ENCODE measurements at places on chromosomes 16 and 17.
A peak's percentile ranks its signal among the peaks of the same experiment; 100 is the strongest.

DNA sequence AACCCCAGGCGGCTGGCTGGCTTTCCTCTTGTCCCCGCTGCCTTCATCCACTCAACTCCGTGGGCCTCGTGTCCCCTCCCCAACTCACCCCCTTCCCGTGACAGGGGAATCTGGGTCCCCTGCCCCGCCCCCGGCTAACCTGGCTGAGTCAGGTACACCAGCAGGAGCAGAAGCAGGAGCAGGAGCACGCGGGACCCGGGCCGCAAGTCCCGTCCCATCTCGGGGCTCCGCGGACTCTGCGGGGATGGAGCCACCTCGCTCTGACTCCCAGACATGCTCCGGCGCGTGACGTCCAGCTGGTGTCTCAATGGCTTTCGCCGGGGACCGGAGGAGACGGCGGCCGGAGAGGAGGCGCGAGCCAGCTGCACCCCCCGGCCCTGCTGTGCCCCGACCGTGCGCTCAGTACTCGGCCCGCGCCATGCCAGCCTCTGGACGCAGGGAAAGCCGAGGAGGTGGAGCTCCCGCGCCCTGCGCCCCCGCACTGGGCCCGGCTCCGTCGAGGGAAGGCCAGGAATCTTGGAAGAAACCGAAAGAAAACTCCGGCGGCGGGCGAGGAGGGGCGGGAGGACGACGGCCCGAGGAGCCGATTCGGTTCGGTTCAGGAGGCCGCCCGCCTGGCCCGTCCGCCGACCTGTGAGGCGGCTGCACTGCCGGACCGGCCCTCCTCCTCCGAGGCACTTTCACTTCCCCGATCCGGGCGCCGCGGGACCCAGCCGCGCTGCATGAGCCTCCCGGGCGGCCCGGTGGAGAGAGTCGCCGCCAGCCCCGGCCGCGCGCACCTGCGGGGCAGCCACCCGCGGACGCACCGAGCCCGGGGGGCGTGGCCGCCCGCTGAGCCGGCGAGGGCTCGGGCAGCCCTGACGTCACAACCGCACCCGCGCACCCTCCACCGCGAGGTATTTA lies at the start of the genes CXCL16 and ZMYND15:
CXCL16 (minus strand) TSS at position 807 of the 903 bp plus-strand sequence; CDS start at position 218, 589 bp downstream.
ZMYND15 (plus strand) TSS at position 712 of the 903 bp plus-strand sequence. CDS start 716 bp downstream, outside the sequence.
- no peak for DNase-seq

DNA sequence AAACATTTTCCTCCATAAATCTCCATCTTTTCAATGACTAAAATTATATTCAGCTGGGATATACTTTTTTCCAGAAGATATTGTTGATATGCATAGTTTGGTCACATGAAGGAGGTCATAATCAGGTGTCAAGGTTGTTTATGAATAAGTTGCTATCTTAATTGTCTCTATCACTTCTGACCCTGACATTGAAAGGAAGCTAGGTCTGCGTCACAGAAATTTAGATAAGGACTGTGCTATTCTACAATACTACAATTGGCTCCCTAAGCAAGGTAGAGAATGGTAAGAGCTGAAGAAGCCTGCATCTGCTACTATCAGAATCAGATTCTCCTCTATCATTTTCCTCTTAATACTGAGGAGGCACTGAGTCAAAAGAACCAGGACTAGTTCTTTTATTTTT lies 67.5 kb downstream of the CACNG1 start:
- DNase-seq: no peak

DNA sequence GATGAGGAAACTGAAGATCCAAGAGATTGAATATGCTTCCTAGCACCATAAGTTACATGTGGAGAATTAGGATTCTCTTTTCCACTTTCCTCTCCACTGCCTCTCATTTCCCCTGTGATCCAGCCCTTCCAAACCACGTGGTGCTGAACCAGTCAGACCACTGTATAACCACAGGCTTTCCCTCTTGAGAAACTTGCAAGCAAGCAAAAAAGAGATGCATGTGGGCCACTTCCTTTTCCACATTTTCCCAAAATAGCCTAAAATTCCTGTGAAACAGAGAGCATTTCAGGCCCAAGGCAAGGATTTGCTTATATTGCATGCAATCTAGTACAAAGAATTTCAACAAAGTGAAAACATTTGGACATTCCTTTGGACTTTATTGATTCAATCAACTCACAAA lies 59.3 kb upstream of the KSR1 start:
- DNase-seq: no peak

GRCh38 chr16:85492295-85492864 lies 120.7 kb upstream of the GSE1 start:
- DNase-seq: no peak

DNA sequence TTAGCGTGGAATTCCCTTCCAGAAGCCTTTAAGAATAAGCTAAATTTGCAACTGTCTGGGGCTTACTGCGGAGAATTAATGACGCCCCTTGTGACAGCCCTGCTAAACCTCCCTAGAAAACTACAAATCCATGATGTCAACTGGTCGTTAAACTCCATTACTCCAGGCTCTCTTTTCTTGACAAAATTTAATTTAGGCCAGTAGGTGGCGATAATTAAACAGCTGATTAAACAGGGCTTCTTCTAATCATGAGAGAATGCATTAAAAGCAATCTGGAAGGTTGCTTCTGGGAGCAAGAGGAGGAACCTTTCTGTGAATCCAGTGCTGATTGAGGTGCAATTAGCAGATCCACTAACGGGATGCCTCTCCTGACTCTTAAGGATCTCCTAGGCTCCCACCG lies 8.1 kb upstream of the NLRP1 start:
- DNase-seq: no peak

- no peak for DNase-seq
These were observed 1.7 kb downstream of the OTOP3 start for GRCh38 chr17:74937064-74938051.

DNA sequence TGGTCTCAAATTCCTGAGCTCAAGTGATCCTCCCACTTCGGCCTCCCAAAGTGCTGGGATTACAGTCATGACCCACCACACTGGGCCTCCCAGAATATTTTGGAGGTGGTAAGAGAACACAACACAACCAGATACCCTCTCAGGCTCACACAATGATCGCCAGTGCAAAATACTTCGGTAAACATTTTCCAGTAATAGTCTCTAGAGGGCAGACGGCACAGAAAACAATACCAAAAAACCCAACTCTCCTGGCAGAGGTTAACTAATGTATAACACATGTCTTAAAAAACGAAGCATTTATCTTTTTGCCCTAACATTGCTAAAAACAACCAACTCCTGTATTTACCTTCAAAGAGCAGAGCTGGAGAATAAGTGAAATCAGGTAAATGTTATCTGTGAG lies 10.5 kb downstream of the NUFIP2 start:
- DNase-seq: no peak

GRCh38 chr16:82685526-82685925 lies 58.8 kb downstream of the CDH13 start:
- no peak for DNase-seq

GRCh38 chr16:80387318-80387921 lies 153.4 kb upstream of the DYNLRB2 start:
- DNase-seq: no peak

DNA sequence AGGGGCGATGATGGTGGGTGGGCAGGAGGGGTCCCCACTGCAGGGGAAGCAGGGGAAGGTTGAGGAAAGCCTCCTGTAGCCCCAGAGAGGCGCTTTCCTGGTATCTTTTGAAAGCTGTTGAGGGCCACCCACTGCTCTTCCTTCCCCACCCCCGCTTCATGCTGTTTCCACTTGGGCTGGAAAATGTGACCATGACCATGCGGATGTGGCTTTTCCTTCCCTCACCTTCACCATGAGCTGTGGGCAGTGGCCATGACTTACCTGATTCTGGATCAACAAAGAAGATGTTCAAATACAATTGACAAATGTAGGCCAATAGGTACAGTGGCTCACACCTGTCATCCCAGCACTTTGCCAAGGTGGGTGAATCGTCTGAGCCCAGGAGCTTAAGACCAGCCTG lies 13.8 kb downstream of the MVP start:
- DNase-seq: no peak

GRCh38 chr16:456891-457483 lies 31.5 kb downstream of the RAB11FIP3 start:
- no peak for DNase-seq

DNA sequence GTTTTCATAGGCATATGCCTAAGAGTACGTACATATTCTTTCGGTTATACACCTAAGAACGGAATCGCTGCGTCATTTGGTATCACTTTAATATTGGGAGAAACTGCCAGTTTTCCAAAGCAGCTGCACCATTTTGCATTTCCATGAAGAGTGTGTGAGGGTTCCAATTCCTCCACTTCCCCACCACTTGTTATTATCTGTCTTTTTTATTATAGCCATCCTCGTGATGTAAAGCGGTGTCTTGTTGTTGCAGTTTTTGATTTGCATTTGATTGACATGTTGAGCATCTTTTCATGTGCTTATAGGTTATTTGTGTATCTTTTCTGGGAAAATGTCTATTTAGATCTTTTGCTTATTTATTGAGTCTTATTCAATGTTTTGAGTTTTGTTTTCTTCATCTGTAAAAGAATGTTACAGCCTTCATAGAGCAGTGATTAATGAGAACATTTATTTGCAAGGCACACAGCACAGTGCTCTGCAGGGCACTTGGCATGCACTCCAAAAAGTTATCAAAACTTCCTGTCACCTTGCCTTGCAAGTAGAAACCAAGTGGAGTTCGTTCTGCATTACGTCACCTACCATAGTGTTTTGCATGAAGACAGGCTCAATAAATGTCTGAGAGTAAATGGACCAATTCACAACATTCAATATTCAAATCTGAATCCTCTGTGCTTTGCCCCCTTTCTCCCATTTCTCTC lies 26.6 kb upstream of the ST6GALNAC1 start:
- peak; percentile 46 for DNase-seq

- DNase-seq: no peak
These were observed 16.4 kb downstream of the KCNG4 start for GRCh38 chr16:84223456-84223855.

- peak; percentile 69 for DNase-seq
These were observed 1.5 kb downstream of the ZFPM1 start for GRCh38 chr16:88454523-88454947.

- DNase-seq: no peak
These were observed 36.6 kb downstream of the ARHGAP23 start for GRCh38 chr17:38464723-38465390.

DNA sequence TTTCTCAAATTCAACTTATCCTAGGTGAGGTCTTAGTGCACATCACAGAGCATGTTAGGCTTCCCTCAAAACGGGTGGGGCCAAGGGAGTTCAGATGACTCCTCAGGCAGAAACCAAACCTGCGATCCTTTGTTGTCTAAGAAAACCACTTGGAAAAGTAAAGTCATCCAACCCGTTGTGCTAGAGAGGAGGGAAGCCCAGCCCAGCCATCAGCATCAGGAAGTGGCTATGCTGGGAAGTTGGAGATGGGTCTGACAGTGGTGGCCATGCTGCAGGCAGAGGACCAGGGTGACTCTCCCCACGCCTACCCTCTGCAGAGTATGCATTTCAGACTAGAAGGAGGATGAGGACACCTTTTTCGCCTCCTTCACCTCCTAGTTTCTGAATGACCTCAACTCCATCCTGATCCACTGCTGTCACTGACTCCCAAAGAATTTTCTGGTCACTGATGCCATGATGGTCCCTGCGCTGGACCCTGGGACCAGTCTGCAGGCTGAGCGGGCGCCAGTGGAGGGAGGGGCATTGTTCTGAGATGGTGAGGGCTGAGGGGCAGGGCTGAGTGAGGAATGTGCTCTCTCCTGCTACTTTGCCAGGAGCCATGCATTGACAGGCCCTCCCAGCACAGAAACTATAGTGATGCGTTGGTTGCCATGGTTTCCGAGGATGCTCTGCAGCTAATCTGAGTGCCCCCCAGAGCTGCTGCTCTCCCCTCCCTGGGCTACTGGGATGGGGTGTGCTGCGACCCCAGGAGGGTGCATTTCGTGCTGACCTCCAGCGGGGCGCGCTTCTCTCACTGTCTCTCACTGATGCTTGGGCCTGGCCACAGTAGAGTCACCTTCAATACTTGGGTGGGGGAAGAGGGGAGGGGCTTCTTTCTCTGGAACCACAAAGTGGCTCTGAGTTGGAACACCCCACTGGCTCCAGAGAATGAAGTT lies 20.4 kb downstream of the ALOX12B start:
- DNase-seq: no peak

DNA sequence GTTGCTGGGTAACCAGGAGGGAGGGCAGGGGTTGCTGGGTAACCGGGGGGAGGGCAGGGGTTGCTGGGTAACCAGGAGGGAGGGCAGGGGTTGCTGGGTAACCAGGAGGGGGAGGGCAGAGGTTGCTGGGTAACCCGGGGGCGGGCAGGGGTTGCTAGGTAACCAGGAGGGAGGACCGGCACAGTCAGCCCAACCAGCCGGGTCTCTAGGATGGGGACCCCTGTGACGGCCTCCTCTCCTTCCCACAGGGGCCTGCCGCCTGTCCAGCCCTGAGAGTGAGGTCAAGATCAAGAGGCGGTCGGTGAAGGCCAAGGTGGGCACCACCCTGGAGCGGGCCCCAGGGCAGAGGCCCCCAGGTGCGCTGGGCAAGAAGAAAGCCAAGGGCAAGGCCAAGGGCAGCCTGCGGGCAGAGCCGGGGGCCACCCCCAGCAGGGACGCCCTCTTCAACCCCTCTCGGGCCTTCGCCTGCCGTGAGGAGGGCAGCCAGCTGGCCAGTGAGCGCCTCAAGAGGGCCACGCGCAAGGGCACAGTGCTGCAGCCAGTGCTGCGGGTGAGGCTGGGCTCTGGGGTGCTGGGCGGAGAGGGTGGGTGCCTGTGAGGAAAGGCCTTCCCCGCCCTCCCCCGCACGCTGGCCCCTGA lies 54.6 kb downstream of the ACTG1 start:
- no peak for DNase-seq

- no peak for DNase-seq
These were observed 107.0 kb downstream of the PLCG2 start for GRCh38 chr16:81885976-81886586.

GRCh38 chr17:61340431-61341209 lies 59.0 kb upstream of the TBX2 start:
- no peak for DNase-seq

DNA sequence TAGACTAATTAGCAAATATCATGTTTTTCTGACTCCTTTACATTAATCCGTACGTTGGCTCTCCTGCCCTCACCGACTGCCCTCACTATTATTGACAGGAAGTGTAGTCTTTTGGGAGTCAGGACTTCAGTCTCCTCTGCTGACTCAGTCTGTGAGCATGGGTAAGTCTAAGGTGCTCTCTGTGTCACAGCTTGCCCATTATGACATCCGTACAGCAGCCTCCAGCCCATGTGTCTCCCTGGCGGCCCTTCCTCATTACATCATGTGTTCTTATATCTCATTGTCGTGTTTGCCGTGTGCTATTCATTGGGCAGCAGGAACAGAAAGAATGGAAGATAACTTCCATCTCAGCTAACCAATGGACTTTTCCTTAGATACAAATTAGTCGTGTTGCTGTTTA lies 77.5 kb downstream of the MRTFB start:
- DNase-seq: no peak

- DNase-seq: peak; percentile 45
These were observed 79.2 kb downstream of the MYH11 start for GRCh38 chr16:15777533-15778203.

All from thymus (tissue), 14 donors.